Activated CD4-positive, alpha-beta T cell treated with anti-CD3 and anti-CD28 coated beads, Interleukin-2, amount 50 U/mL, for 48 hours (primary cell): ENCODE measurements at places on chromosomes 2 and 18.

DNA sequence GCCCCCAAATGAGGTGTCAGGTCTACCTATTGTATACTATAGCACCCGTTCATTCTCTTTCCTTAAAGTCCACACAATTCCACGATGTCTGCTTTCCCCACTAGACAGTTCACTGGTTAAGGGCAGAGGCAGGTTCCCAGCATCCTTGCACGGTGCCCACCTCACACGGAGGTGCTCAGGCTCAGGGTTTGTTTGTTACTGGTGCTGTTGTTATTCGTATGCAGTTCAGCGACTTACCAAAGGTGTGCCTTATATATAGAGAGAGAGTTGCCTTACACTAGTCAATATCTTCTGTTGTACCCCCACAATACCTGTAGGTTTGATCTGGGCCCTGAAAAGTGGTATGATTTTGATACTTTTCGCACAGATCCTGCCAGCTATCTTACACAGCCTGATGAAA lies 30.6 kb downstream of the SLC3A1 start:
- DNase-seq = no peak

- no peak for DNase-seq
Measured at GRCh38 chr2:56170988-56171387, 12.8 kb upstream of the CCDC85A start.

DNA sequence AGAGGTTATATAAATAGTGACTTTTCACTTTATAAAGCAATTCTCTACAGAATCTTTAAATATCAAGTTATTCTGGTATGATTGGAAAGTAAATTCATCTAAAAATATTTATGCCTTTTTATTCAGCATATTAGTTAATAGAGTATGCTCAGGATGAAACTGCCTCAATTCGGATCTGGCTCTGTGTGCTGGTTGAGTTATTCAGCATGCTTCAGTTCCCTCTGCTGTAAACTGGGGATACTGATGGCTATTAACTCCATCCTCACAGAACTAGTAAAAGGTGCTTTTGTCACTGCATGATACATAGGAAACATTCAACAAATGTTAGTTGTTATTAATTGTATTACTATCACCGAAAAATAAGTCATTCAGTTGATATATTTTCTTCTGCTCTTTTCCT lies 250.3 kb downstream of the NRXN1 start:
- no peak for DNase-seq

DNA sequence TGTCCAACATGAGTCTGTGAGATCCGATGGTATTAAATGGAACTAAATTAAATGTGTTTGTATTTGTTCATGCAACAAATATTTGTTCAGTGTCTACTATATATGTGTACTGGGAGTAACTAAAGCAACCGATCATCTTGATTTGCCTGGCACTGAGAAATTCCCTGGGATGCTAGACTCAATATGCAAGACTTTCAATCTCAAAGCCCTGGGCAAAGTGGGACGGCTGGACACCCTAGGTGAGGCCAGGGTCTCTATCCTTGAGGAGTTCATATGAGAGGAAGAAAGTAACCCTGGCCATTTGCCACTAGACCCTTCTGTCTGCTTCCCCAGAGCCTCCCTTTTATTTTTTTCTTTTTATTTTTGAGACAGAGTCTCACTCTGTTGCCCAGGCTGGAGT lies 44.0 kb upstream of the HPCAL1 start:
- no peak for DNase-seq
